ENCODE measurements at places on chromosomes 13 and 19. TPM values are rescaled to one million over a fixed set of nuclear protein-coding genes. Genes with fewer than 3 reads are reported as not detected.
A peak's percentile ranks its signal among the peaks of the same experiment; 100 is the strongest.

DNA sequence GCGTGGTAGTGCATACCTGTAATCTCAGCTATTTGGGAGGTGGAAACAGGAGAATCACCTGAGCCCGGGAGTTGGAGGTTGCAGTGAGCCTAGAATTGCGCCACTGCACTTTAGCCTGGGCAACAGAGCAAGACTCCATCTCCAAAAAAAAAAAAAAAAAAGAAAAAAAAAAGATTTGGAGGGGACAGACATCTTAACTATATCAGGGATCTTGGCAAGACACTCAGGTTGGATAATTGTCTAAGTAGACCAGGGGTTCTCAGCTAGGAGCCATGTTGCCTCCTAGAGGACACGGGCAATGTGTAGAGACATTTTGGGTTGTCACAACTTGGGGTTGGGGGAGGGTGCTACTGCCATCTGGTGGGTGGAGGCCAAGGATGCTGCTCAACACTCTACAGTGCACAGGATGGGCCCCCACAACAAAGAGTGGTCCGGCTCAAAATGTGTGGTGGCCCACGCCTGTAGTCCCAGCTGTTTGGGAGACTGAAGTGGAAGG is 1.9 kb upstream of the ZNF580 start:
- peaks cover 3% of the 10 kb centered on the region for H3K36me3 ChIP-seq
- no peak overlapping the region for H3K4me3 ChIP-seq
- H3K27ac ChIP-seq: no peak overlapping the region
- DNase-seq: peak; percentile 81
- peaks cover 84% of the 10 kb centered on the region for H3K4me1 ChIP-seq

DNA sequence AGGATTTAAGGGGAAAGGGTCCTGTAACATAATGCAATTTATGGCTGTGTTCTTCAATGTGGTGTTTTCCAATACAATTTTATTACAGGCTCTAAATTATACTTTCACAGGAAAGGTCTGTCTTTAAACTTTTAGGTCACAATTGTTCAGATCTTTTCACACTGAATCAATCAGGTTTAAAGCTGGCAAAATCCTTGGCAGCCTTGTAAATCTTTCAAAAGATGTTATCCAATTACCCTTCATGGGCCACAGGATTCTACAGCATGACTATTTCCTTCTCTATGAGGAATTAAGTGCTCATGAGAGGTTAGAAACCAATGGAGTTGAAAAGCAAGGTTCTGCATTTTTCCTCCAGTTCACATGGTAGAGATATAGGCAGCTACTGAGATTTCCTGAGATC is 211.5 kb upstream of the MIR17HG start:
- H3K27ac ChIP-seq: no peak overlapping the region
- DNase-seq: no peak
- no peak overlapping the region for H3K4me3 ChIP-seq

- no peaks in the 10 kb centered on the region for H3K36me3 ChIP-seq
These were observed 20.4 kb downstream of the MISP start for GRCh38 chr19:771332-771785.

- no peaks in the 10 kb centered on the region for H3K27me3 ChIP-seq
- H3K4me3 ChIP-seq: peak overlapping the region; percentile 18
- H3K36me3 ChIP-seq: peaks cover 10% of the 10 kb centered on the region
- H3K4me1 ChIP-seq: peaks cover 38% of the 10 kb centered on the region
- peak; percentile 78 for DNase-seq
These were observed 38.9 kb upstream of the KATNAL1 start for GRCh38 chr13:30346153-30346788.

GRCh38 chr19:9535934-9536333 is 2.5 kb downstream of the ZNF426 start:
- DNase-seq: no peak
- H3K27ac ChIP-seq: no peak overlapping the region
- no peaks in the 10 kb centered on the region for H3K27me3 ChIP-seq
- H3K4me1 ChIP-seq: peaks cover 16% of the 10 kb centered on the region

- DNase-seq: no peak
- H3K4me3 ChIP-seq: no peak overlapping the region
- H3K36me3 ChIP-seq: no peaks in the 10 kb centered on the region
- no peaks in the 10 kb centered on the region for H3K4me1 ChIP-seq
- H3K27ac ChIP-seq: no peak overlapping the region
These were observed 116.6 kb upstream of the SPACA7 start for GRCh38 chr13:112259511-112259910.

GRCh38 chr13:101988140-101988539 is 413.7 kb downstream of the FGF14 start:
- H3K27me3 ChIP-seq: no peaks in the 10 kb centered on the region
- no peak for DNase-seq
- no peaks in the 10 kb centered on the region for H3K4me1 ChIP-seq

- H3K4me3 ChIP-seq: no peak overlapping the region
- H3K36me3 ChIP-seq: no peaks in the 10 kb centered on the region
- no peak for DNase-seq
- no peaks in the 10 kb centered on the region for H3K4me1 ChIP-seq
These were observed 49.5 kb downstream of the ZNF729 start for GRCh38 chr19:22335716-22336115.

- H3K4me3 ChIP-seq: no peak overlapping the region
- no peak for DNase-seq
- no peaks in the 10 kb centered on the region for H3K4me1 ChIP-seq
These were observed 61.2 kb downstream of the WASF3 start for GRCh38 chr13:26618726-26619125.

DNA sequence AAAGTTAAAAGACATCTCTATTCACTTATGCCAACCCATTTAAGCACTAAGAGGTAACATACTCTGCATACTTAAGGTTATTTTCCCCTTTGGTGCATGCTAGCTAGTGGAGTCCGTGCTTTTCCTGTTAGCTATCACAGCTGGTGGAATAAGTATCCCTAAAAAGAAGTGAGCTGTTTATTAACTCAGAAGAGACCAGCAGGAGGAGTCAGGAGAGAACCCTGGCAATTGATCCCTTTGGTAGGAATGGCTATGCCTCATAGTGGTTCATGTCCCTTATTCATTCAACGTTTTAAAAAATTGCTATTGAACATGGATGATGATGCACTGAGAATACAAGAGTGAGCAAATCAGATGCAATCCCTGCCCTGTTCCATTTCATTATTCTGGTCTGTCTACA is 12.4 kb upstream of the NEK5 start:
- no peaks in the 10 kb centered on the region for H3K36me3 ChIP-seq
- no peak for DNase-seq
- H3K27me3 ChIP-seq: no peaks in the 10 kb centered on the region
- no peaks in the 10 kb centered on the region for H3K4me1 ChIP-seq

The ATCAY gene
- total RNA-seq: not detected

The OR7A5 gene
- total RNA-seq: not detected

The FFAR1 gene
- total RNA-seq: not detected

The MYPOP gene
- total RNA-seq: 4.7 TPM

The CYP2A7 gene
- not detected for total RNA-seq

The ZNF575 gene
- 2.6 TPM for total RNA-seq

The ERICH6B gene
- total RNA-seq: not detected

Measured in CD4-positive, alpha-beta T cell (primary cell).